Stimulated activated CD4-positive, alpha-beta T cell treated with anti-CD3 and anti-CD28 coated beads, Interleukin-15, amount 100 ng/mL, for 24 hours (primary cell): ENCODE measurements at places on chromosomes 11 and 22.

DNA sequence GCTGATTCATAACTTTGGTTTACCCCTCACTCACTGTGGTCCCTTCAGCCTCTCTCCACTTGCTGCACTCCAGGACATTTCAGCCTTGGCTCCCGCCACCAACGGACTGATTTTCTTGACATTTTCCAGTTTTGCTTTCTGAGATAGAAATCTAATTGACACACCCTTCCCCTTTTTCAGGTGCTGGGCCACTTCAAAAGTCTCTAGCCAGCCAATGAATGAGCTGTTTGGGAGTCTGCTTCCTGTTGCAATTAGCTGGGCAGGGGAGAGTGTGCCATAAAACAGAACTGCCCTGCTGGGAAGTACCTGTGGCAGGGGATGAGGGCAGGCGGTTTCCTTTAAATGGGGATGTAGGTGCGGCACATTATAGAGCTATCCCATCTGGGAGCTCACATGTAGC lies 21.1 kb upstream of the PLET1 start:
- no peak for DNase-seq

- DNase-seq = peak; percentile 89
These were observed 4.4 kb upstream of the PRR5 start for GRCh38 chr22:44697423-44698141.

DNA sequence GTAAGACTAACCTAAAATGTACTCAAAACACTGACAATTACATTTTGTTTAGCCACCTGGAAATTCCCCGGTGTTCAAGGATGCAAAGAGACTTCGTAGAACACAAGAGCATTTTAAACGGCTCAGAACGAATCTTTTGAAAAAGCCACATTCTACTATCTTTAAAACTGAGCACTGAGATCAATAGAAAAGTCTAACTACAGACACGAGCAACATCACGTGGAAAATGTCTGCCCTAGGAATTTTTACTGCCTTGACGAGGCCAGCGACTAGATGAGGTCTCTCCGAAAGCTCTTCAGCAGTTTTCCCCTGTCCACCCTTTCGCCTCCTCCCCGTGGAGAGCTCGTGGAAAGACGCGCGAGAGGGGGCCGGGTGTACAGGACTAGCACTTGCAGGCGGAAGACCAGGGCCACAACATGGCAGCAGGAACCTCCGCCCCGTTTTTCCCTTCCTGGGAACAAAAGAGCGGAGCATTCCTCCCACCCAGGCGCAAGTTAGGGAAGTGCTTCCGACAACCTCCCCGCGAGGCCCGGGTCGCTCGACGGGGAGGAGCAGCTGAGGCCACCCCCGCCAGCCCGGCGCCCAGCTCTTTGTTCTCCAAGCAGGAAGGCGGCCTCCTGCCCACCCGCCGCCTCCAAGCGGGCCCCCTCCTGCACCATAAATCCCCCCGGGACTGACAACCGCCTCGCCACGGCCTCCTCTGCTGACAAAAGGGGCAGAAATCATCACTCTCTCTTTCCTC lies 1.1 kb downstream of the EIF4G2 start:
- peak; percentile 62 for DNase-seq

DNA sequence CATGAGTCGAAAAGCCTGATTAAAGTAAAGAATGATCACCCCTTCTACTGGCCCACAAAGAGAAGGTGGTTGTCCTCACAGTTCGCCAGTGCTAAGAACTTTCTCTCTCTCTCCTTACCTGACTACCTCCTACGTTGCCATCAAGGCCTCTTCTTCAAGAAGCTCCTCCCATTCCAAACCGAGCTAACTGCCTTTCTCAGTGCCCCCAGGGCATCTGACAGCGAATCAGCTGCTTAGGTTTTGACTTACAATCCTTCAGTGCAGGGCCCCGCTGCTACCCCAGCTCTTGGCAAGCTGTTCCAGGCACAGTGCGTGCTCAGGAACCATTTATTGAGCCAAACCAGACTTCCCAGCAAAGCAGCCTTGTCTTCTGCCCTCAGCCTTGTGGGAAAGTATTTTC lies 5.8 kb downstream of the VSTM5 start:
- DNase-seq = no peak

DNA sequence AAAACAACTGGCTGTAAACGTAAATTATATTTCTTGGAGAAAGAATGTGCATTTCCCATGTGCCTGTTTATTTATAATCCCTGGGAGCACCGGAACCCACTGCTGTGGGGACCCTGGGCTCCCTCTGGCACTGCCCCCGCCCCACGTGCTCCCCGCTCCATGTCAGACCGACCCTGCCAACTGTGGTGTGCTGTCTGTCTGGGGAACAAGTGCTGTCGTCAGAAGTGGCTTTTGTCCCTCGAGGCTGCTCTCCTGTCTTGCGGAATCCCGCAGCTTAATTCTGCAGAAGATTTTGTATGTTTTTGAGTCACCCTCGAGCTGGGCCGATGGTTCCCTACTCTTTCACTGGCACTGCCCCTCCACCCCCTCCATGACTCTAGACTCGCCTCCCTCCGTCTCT lies 2.4 kb downstream of the LRRC10B start:
- DNase-seq = no peak

DNA sequence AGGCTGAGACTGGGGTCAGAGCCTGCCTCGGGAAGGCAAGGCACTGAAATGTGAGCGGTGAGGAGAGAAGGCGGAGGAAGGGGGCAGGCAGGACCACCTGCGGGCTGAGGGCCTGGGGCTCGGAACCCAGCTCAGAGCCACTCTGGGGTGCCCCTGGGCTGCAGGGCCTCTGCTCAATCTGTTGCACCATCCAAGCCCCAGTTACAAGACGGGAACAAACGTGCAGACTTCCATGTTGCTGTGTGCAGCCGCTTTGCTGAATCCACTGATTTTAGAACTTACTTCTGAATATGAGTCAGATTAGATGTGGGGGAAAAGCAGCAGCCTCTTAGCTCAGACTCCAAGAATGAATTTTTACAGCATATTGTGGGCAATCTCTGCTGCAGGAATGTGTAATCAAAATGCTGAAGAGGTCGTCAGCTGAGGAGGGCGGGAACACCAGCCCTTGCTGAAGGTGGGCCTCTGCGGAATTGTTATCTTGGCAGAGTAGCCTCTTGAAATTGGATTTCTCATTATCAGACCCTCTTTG lies 21.6 kb downstream of the PARVG start:
- no peak for DNase-seq

GRCh38 chr22:19041704-19042074 lies 80.5 kb downstream of the DGCR2 start:
- no peak for DNase-seq

DNA sequence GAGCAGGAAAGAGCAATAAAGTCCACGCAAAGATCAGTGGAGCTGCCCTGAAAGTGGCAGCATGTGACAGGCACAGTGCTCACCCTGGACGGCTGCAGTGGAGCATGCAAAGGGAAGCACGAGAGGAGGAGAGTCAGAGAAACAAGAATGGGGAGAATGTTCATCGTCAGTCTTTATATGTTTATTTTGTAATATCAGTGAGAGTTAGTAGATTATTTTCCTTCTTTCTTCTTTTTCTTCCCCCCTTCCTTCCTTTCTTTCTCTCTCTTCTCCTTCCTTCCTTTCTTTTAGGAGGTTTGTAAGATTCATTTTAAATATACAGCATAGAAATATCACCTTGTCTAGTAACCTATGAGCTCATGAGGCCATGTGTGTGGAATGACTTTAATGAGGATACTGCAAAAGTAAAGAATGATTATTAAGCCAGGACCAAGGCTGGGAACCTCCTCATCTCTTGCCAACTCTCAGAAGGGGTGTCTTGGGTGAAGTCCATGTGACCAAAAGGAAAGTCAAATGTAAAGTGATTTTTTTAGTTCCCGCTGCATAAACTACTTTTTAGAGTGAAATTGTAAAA lies 321.1 kb downstream of the AASDHPPT start:
- no peak for DNase-seq

- DNase-seq = peak; percentile 57
These were observed 2.0 kb downstream of the SIPA1 start for GRCh38 chr11:65639623-65640482.

- DNase-seq = no peak
These were observed 207.2 kb upstream of the PGR start for GRCh38 chr11:101336858-101337257.

DNA sequence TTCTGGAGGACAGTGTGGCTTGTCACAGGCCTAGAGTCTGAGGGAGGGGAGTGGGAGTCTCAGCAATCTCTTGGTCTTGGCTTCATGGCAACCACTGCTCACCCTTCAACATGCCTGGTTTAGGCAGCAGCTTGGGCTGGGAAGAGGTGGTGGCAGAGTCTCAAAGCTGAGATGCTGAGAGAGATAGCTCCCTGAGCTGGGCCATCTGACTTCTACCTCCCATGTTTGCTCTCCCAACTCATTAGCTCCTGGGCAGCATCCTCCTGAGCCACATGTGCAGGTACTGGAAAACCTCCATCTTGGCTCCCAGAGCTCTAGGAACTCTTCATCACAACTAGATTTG lies 13.0 kb downstream of the PIK3IP1 start:
- DNase-seq = no peak

- DNase-seq = no peak
These were observed 1082.6 kb downstream of the DLG2 start for GRCh38 chr11:84544566-84544965.

DNA sequence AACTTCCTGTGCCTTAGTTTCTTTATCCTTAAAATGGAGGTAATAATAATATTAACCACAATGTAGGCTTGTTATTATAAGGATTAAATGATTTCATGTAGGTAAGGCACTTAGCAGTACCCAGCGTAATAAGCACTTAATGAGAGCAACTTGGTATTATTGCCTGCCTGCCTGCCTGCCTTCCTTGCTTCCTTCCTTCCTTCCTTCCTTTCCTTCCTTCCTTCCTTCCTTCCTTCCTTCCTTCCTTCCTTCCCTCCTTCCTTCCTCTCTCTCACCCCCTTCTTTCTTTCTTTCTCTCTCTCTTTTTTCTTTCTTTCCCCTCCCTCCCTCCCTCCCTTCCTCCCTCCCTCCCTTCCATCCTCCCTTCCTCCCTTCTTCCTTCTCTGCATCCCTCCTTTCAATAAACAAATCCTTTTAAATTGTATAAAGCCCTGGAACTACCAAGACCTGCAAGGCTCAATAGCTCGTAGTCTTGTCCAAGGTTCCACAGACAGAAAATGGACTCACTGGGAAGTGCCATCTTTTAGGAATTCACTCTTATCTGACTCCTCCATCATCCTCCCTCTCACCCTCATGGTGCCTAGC lies 20.7 kb upstream of the TIMP3 start:
- no peak for DNase-seq

GRCh38 chr11:76242004-76242779 lies 35.9 kb upstream of the WNT11 start:
- DNase-seq = no peak

- no peak for DNase-seq
These were observed 15.1 kb downstream of the PITPNB start for GRCh38 chr22:27903805-27904473.

DNA sequence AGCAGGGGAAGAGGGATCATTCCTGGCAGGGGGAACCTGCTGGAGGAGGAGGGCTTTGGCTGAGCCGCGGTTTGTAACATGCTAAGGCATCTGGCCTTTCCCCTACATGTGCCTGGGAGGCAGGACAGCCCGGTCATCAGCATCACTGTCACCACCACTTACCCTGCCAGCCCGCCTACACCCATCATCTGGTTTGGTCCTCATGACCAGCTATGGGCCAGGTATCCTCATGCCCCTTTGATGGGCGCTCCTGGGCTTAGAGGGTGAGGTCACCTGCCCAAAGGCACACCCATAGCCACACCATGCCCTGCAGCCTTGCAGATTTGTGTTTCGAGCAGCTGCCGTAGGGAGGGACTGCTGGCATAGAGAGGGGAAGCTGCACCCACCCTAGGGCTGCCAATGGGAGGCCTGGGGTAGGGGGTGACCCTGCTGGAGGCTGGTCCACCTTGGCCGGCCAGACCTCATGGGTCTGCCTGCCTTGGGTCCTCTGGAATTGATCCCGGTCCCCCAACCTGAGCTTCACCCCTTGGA lies 2.6 kb downstream of the MRGPRF start:
- DNase-seq = no peak

GRCh38 chr11:45247433-45247832 lies 38.7 kb downstream of the SYT13 start:
- no peak for DNase-seq

DNA sequence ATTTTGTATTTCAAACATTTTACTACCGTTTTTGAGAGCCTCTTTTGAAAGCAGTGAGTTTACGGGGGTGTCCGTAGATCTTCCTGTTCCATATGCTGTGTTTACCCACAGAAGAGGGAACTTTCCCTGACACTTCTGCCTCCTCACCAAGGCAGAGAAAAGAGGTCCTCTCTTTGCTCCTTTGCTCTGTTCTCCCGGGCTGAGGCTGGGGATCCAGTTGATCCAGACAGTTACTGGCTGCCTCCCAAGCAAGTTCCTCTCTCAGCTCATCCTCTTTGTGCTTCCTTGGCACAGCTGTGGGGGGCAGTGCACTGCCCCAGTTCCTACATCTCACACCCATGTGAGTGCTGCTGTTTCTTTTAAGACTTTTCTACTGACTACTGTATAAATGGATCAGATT lies 813.7 kb downstream of the NTM start:
- no peak for DNase-seq

- DNase-seq = no peak
These were observed 1.0 kb downstream of the SSTR3 start for GRCh38 chr22:37211075-37211865.

GRCh38 chr22:38353701-38354100 lies 36.5 kb upstream of the CSNK1E start:
- no peak for DNase-seq

- DNase-seq = peak; percentile 81
These were observed 14.1 kb upstream of the MDK start for GRCh38 chr11:46367244-46367915.

- peak; percentile 29 for DNase-seq
These were observed 1.3 kb downstream of the ABTB2 start for GRCh38 chr11:34356576-34356912.

DNA sequence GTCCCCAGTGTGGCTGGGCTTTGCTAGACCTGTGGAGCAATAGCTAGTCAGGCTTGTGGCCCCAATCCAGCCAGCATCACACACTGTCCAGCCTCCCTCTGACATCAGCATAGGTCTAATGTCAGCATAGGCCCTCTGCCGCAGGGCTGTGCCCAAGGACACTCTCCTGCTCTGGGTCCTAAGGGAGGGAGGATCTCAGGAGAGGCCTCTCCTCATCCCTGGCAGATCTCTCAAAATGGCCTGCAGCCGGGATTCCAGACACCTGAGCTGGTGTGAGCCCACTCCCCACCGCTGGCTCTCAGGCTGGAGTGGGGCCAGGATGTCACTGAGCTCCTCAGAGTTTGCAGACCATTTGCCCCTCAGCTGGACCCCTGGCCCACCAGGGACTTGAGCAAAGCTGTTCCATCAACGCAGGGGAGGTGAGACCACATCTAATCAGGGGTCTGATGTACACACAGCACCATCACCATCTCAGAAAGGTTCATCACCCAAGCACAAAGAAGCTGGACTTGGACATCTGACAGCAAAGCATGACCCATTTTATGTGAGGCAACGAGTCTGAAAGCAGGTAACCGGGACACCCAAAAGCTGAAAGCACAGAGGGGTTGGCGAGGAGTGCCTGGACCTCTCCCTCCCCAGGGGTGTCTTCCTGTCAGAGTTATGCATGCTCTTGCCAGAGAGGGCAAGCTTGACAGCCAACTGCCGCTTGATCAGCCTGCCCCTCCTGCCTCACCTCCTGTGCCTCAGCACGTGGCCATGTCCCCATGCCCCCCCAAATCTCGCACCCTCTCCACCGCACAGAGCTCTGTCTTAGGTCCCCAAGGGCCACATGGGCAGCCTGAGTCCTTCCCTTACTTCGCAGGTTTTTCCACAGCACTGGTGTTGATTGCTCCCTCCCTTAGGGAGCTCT lies 69.7 kb upstream of the SEPTIN5 start:
- no peak for DNase-seq
